ENCODE measurements at places on chromosomes 2 and 18.

- DNase-seq = no peak
Measured at GRCh38 chr2:239118264-239118663, 270.4 kb downstream of the TWIST2 start.

- DNase-seq = no peak
Measured at GRCh38 chr2:124580263-124580662, 555.2 kb downstream of the CNTNAP5 start.

GRCh38 chr2:64904413-64905329 lies 84.5 kb upstream of the SLC1A4 start:
- no peak for DNase-seq

- DNase-seq = no peak
Measured at GRCh38 chr2:101873543-101873942, 118.2 kb upstream of the IL1R2 start.

DNA sequence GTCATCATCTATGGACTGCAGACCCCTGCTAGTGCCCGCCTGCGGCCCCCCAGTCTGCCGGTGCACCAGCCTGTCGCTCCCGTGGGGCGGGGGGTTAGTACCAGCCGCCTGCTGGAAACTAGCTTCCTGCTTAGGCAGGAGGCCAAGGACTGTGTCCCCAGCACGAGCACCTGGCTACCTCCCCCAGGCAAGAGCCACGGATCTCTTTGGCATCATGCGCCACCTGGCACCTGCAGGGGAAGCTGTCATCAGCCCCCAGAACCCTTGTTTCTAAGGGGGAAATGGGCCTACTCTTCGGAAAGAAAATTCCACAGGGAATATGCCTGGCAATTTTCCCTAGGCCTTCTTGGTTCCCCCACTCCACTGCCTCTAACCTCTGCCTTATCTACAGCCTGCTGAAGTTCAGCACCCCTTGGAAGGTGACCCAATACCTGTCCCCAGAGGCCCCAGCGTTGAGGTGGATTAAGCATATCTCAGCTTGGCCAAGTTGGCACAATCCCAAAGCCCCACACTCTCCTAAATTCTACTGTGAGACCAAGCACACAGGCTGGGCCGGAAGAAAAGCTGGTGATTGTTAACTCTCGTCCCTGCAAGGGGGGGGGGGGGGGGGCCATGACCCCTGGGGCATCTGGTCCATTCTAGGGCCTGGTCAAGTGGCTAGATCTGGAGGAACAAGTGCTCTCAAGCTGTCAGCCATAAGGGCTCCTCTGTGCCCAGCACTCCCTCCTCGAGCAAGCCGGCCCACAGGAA lies 62.0 kb upstream of the POMC start:
- no peak for DNase-seq

DNA sequence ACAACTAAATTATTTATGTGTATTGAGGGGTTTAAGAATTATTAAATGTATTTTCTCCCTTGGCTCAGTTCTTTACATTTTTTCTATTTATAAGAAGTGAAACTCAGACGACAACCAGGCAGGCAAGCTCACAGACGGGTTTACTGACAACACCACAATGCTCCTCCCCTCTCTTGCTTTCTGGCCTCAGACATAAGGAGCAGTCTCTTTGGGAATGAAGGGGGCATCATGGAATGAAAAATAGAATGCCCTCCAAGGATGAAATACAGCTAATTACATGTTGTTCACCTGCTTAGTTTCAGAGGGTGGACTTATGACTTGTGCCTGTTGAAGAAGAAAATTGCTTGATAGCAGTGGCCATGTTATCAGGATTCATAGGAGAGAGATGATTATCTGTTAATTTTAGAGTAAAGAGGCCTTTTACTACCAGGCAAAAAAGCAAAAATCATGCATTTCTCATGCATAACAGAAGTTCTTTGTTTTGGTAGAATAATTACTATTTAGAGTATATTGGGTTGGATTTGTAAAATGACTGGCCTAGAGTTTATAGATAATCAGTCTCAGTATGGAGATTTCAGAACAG lies 172.1 kb upstream of the LRRTM1 start:
- DNase-seq = no peak

GRCh38 chr18:10077986-10078385 lies 164.2 kb downstream of the VAPA start:
- DNase-seq = no peak

GRCh38 chr2:72143441-72144273 lies 4.0 kb downstream of the CYP26B1 start:
- DNase-seq = peak; percentile 11

DNA sequence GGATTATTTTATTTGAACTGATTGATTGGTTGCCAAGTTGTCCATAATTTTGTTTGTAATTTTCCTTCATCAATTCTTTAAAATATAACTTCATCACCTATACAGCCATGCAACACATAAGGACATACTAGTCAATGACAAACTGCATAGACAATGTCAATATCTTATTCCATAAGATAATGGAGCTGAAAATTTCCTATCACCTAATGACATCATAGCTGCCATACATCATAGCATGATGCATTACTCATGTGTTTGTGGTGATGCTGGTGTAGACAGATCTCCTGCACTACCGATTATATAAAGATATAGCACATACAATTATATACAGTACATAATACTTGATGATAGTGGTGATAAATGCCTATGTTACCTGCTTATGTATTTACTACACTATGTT lies 369.8 kb upstream of the NT5C1B start:
- no peak for DNase-seq

DNA sequence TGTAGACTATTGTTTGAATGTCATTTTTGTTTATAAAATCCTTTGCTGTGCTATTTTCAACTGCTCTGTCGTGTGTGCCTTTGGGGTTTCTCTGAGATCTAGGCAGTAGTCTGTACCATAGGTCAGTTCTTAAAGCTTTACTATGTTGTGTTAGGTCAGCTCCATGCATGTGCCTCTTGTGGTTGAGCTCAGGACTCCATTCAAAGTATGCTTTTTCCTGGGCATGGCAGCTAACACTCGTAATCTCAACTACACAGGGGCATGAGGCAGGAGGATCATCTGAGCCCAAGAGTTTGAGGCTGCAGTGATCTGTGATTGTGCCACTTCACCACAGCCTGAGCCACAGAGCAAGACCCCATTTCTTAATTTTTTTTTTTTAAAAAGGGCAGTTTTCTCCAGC lies 174.4 kb upstream of the SPHKAP start:
- DNase-seq = no peak

- peak; percentile 78 for DNase-seq
Measured at GRCh38 chr2:126761981-126762878, 106.3 kb downstream of the GYPC start.

DNA sequence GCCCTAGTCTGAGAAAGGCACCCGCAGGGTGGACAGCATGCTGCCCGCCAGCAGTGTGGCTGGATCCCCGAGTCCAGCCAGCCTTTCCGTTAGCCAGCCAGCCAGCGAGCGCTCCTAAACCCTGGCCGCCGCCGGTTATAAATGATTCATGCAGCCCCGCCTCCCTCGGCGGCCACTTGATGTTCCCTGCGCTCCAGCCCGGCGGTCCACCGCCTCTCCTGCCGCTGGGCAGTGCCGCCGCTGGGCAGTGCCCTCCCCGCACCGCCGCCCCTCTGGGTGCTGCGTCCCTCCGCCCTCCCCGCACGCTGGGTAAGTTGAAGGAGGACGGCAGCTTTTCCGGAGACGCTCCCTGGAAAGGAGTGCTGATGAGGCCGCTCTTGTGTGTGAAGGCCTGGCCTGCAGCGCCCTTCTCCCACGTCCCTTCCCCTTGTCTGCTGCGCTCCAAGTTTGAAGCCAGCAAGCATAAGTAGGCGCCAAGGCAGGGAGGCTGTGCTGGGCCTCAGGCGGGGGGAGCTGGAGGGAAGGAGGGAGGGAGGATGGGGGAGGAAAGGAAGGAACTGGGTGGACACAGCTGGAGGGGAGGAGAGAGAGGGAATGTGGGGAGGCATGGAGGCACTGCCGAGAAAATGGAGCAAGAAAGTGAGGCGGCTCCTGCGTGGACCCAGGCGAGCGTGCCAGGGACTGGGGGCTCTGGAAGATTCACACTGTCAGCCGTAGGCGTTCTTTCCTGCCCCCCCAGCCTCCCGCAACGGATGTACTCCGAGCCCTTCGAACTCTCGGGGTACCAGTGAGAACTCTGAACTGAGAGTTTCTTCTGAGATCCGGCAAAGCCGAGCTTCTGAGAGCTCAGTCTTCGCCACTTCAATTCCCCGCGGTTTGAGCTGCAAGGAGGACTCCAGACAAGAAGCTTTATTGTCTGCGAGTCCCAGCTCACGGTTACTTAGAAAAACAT lies 131.9 kb downstream of the GLI2 start:
- DNase-seq = no peak

DNA sequence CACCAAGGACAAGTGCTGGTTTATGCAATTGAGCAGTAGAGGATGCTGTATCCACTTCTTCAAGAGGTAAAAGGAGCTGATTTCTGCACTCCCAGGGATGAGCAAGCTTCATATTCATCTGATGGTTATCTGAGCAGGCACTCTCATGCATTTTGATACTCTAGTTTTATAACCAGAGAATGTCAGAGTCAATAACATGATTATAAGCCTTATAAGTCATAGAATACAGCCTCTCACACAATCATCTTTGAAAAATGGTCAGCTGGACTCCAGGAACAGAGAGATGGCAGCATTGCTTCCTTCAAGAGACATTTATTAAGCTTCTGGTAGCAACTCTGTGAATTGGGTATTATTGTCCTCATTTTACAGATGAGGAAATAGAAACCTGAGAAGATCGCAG lies 167.1 kb downstream of the SLC8A1 start:
- DNase-seq = no peak

DNA sequence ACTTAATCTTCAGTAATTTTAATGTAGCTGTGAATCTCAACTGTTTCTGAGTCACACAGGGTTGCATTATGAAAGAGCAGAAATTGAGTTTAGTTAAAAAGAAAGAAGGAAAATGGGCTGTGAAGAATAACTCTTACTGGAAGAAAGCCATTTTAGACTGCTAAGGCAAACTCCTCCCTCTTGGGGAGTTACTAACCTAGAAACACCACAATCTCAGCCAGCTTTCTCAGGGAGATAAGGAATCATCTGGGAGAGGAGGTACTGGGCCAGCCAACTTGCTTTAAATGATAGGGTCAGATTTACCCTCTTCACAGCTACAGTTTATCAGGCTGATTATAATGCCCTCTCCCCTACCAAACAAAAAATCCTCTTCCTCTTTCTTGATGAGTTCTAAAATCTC lies 119.5 kb downstream of the CCDC148 start:
- no peak for DNase-seq

GRCh38 chr2:16179701-16180416 lies 239.5 kb downstream of the MYCN start:
- no peak for DNase-seq

GRCh38 chr18:25557011-25557410 lies 205.0 kb upstream of the ZNF521 start:
- no peak for DNase-seq

Data from activated CD4-positive, alpha-beta memory T cell treated with anti-CD3 and anti-CD28 coated beads, Interleukin-2, amount 10 ng/mL, durations not matched to agents 7 days and 5 days (primary cell).